ENCODE measurements at places on chromosomes 12 and 14. TPM values are rescaled to one million over a fixed set of nuclear protein-coding genes. Genes with fewer than 3 reads are reported as not detected.

The KSR2 gene
- polyA plus RNA-seq, result not detected

- no peaks in the 10 kb centered on the region for H3K4me1 ChIP-seq
- no peak overlapping the region for H3K4me3 ChIP-seq
- DNase-seq, result no peak
- no peaks in the 10 kb centered on the region for H3K27me3 ChIP-seq
- H3K27ac ChIP-seq, result no peak overlapping the region
Observed at GRCh38 chr12:120134307-120134980, 17.9 kb upstream of the RAB35 start.

GRCh38 chr12:9856894-9857293 lies 12.3 kb downstream of the CLEC2B start:
- no peaks in the 10 kb centered on the region for H3K36me3 ChIP-seq
- H3K27ac ChIP-seq, result no peak overlapping the region
- no peak for DNase-seq
- H3K27me3 ChIP-seq, result no peaks in the 10 kb centered on the region
- H3K4me3 ChIP-seq, result no peak overlapping the region

GRCh38 chr12:105334582-105334981 lies 4.1 kb downstream of the C12orf75 start:
- H3K27me3 ChIP-seq, result no peaks in the 10 kb centered on the region
- no peaks in the 10 kb centered on the region for H3K36me3 ChIP-seq
- DNase-seq, result peak; percentile 83
- peak overlapping the region; percentile 26 for H3K27ac ChIP-seq
- H3K4me1 ChIP-seq, result peaks cover 13% of the 10 kb centered on the region

DNA sequence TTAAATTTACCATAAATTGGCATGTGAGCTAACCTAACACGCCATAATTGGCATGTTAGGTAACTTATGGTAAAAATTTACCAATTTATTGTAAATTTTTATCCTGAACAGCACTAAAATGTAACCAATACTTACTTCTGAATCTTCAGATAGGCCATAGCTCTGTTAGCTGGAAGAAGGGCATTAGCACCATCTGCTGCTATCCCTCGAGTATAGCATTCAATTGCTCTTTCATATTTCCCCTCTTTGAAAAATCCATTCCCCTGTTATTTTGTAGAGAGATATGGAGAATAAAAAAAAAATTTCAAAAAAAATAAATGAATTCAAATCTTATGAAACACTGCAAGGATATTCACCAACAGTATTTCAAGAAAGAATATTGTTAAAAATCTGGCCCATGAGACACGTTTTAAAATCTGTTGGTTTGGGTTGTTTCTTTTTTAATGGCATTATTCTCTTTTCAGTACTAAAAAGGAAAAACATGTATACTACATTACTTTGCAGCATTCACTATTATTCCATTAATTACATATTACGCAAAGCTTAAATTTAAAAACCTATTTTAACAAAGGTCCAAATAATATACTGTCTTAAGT lies 19.1 kb downstream of the RPAP3 start:
- no peaks in the 10 kb centered on the region for H3K4me1 ChIP-seq
- H3K36me3 ChIP-seq, result no peaks in the 10 kb centered on the region
- H3K27ac ChIP-seq, result no peak overlapping the region

The SPIC gene
- not detected for polyA plus RNA-seq
